ENCODE measurements at places on chromosomes 5 and 9.

DNA sequence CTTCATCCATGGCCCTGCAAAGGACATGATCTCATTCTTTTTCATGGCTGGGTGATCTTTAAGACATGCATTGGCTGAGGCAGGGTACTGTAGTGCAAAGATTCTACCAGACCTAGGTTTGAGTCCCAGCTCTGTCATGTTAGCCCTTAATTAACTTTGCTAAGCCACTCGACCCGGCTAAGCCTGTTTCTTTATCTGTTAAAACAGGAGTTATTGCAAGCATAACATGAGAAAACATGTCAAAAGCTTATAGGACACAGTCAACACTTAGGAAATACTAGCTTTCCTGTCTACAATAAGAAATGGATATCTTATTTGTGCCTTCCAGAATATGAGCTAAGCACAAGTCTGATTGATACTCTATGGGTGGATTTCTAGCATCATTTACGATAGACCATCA, 92.6 kb downstream of the RASEF start:
- no peak for DNase-seq

GRCh38 chr5:36026706-36027465, 35.7 kb upstream of the UGT3A1 start:
- no peak for DNase-seq

DNA sequence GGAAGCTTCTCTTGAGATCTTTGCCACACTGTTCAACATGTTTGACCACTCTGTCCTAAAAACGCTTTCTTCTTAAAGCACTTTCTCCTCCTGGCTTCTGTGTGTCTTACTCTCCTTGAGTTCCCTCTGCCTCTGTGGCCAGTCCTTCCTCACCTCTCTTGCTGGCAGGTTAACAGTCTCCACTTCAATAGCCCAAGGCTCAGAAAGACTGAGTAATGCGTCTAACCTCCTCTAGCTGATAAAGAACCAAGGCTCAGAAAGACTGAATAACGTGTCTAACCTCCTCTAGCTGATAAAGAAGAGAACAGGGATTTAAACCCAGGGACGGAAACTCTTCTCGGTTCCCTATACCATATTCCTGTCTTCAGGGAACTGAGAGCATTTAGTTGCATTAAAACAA, 205.2 kb downstream of the AOPEP start:
- no peak for DNase-seq

DNA sequence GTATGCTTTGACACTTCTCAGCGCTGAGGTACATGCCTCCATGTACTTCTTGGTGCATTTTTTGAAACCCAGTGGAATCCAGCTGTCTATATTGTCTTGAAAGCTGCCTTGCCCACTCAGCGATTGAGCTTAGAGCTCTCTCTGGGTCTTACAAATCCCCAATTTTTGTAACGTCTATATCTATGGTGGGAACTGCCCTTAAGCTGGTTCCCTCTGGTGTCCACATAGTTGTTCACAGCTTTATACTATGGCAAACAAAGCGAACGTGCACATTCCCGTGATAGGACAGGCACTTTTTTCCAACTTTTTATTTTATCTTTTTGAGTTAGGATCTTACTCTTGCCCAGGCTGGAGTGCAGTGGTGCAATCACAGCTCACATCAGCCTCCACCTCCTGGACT, 20.9 kb downstream of the CDHR2 start:
- peak; percentile 39 for DNase-seq

DNA sequence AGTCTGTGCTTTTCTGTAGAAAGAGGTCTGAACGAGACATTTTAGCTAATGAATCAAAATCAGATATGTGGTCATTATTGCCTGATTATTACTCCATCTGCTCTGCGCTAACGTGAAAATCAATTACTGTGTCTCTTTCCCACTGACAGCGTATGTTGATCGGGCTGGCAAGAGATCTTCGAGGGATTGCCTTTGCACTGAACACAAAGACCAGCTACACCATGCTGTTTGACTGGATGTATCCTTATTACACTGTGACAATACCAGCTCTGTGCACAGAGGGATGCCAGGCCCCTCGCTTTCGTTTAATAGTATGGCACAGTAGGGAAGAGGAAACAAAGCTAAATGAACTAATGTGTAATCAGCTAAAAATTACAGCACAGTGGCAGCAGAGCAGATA, 103.7 kb upstream of the TLX3 start:
- no peak for DNase-seq

Data from GM03348 (cell line).